NCI-H1417 (cell line): ENCODE measurements at places on chromosomes 7 and 10.
A peak's percentile ranks its signal among the peaks of the same experiment; 100 is the strongest.

- no peak for DNase-seq
Observed at GRCh38 chr7:101562531-101563197, 66.4 kb downstream of the MYL10 start.

GRCh38 chr10:124647421-124648130, 96.6 kb downstream of the FAM53B start:
- peak; percentile 9 for DNase-seq

DNA sequence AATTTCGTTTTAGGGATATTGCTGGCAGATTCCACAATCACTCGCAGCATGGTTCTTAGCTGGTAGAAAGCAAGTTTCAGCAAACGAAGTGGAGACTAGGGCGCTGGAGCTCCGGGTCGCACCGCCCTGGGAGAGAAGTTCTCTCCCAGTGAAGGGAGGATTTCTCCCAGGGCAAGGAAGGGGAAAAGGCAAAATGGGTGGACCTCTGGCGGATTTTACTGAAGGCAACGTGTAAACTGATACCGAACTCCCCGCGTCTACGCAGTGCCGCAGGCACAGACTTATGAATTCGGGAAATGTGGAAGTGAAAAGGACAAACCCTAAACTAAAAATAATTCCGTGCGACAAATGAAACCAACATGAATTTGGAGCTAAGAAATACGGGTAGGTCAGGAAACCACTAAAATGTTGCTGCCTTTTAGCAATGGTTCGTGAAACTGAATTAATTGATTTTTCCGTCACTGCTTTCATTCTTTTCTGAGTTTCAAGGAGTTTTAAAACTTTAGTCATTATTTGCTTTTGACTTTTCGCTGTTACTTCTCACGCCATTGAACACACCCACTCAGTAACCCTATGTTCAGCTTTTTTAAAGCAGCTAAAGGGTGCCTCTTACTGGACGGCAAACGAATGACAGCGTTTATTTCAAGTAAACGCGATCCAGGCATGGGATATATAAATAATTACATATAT, at the start of gene MYOF:
Gene MYOF (minus strand): TSS at position 190 of the 690 bp plus-strand sequence. CDS start 140 bp downstream, at position 50.
- peak; percentile 26 for DNase-seq

GRCh38 chr7:91344911-91345310, 80.7 kb downstream of the FZD1 start:
- no peak for DNase-seq

- DNase-seq, result no peak
Observed at GRCh38 chr10:6781133-6781770, 201.2 kb upstream of the PRKCQ start.

DNA sequence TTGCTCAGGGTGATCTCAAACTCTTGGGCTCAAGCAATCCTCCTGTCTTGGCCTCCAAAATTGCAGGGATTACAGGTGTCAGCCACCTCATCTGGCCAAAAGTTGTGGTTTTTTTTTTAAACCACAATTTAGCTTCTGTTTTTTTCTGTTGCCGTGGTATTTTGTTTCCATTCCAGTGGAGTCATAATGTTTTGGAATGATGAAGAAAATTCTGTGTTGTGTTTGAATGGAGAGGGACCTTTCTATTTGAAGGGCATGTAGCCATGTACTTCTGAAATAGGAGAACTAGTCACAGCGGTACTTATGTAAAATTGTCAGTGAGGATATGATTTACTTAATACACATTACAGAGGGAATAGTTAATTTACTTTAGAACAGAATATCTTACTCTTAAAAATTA, 201.3 kb downstream of the ARL4A start:
- no peak for DNase-seq

DNA sequence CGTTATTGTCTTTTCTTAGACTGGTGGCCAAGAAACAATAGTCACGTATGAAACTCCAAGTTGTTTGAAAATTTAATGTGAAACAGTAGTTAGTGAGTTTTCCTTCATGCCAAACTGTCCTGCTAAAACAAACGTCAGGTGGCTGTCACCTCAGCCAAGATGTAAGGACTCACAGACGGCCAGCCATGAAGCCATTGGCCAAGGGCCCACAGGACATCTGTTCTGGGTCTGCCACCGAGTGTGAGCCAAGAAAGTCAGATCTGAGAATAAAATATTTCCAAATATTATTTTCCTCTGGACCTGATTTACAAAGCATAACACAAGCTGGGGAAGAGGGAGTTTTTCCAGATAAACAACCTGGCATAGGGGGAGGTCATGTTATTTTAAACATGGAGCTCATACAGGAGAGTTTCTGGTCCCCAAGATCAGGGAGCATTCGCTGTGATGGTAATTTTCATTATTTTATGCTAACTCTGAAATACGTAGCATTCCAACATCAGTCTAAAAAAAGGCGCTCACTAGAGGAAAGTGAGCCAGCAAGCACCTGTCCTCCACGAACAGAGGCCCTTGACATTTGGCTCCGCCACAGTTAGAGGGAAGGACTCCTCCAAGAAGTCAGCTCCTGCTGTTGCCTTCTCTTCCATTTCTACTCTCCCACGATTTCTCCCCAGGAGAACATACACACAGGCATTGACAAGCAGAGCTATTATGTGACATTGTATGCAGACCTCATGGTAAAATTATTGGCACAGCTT, 38.9 kb upstream of the LANCL2 start:
- no peak for DNase-seq

DNA sequence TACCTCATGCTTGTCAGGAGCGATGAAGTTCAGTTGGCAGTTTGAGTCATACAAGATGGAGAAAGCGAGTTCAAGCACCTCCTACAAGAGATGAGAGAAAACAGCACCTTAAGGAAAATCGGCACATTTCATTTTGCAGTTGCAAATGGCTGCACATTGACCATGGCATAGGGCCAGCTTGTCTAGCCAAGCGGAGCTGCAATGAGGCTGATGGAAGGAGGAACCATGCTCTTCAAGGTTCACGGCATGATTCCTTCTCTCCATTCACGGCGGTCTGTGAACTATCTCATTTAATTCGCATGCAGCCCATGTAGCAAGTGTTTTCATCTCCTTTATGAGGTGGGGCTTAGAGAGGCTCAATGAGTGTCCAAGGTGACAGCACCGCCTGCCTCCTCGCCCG, 137.4 kb upstream of the AOAH start:
- no peak for DNase-seq

DNA sequence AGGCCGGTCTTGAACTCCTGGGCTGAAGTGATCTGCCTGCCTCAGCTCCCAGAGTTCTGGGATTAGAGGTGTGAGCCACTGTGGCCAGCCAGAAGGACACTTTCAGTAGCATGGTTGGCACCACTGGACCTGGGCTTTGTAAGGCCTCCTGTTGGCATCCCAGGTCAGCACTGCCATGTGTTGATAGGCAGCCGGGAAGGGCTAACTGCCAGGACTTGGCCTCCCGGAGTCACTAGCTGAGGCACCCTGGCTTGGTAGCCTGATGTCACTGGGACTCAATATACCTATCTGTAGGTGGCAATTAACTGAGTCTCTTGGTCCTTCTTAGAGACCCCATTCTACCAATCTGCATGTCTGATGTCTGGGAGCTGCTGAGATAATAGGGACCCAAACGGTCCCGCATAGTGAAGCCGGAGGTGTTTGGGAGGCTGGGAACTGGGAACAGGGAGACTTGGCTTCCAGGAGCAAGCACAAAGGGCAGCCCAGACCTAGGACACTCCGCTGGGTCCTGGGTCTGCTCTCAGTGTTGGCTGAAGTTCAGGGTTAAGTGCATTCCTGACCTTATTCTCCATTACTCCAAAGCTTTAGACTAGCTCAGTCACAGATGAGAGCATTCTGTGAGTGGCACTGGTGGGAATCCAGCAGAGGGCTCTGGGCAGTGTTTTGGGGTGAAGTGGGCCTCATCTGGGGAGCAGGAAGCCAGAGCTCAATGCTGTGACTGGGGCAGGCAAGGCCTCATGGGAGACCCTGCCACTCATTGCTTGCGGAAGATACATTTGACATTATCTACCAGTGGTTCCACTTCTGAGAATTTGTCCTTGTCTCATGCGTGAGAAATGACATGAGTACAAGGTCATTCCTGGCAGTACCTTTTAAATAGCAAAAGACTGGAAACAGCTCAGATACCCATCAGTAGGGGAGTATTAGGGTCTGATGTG, 2.7 kb downstream of the LHPP start:
- no peak for DNase-seq

GRCh38 chr10:48625826-48626134, 20.9 kb upstream of the ARHGAP22 start:
- no peak for DNase-seq

- no peak for DNase-seq
Observed at GRCh38 chr7:130940326-130940725, 206.3 kb upstream of the KLF14 start.

DNA sequence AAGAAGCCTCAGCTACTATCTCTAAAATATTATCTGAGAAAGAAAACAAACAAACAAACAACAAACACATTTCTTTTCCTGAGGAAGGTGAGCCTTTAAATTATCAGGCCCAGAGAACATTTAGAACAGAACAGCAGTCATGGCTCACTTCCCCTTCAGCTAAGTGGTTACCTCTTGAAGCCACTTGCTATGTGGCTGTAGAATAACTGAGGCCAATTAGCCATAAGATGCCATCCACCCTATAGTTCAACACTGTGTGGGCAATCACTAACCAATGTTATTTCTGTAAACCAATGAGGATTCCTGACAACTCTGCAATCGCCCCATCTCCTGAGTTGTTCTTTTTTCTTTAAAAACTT, 3.7 kb upstream of the UPP1 start:
- no peak for DNase-seq

GRCh38 chr7:12770227-12770975, 83.0 kb downstream of the ARL4A start:
- no peak for DNase-seq

- no peak for DNase-seq
Observed at GRCh38 chr10:59674215-59674836, 35.3 kb downstream of the SLC16A9 start.

- DNase-seq, result no peak
Observed at GRCh38 chr10:67487199-67487598, 208.8 kb downstream of the CTNNA3 start.

GRCh38 chr7:42332605-42333222, 95.7 kb upstream of the GLI3 start:
- DNase-seq, result no peak

- no peak for DNase-seq
Observed at GRCh38 chr7:96397936-96398598, 76.2 kb upstream of the SLC25A13 start.

DNA sequence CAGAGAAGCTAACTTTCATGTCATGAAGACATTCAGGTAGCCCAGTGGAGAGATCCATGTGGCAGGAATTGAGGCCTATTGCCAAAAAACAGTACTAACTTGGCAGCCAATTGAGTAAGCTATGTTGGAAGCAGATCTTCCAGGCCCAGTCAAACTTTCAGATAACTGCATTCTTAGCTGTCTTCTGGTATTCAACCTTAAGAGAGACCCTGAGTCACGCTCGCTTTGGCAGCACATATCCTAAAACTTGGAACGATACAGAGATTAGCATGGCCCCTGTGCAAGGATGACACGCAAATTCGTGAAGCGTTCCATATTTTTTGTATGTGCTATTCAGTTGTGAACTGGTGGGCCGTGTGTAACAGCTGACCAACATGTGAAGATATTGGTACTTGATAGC, 17.6 kb upstream of the ZNF518A start:
- DNase-seq, result no peak

GRCh38 chr10:124354411-124355382, 64.0 kb downstream of the OAT start:
- DNase-seq, result peak; percentile 74

- DNase-seq, result no peak
Observed at GRCh38 chr7:147197006-147197405, 1080.4 kb downstream of the CNTNAP2 start.

- no peak for DNase-seq
Observed at GRCh38 chr10:89697946-89698345, 3.4 kb upstream of the KIF20B start.

DNA sequence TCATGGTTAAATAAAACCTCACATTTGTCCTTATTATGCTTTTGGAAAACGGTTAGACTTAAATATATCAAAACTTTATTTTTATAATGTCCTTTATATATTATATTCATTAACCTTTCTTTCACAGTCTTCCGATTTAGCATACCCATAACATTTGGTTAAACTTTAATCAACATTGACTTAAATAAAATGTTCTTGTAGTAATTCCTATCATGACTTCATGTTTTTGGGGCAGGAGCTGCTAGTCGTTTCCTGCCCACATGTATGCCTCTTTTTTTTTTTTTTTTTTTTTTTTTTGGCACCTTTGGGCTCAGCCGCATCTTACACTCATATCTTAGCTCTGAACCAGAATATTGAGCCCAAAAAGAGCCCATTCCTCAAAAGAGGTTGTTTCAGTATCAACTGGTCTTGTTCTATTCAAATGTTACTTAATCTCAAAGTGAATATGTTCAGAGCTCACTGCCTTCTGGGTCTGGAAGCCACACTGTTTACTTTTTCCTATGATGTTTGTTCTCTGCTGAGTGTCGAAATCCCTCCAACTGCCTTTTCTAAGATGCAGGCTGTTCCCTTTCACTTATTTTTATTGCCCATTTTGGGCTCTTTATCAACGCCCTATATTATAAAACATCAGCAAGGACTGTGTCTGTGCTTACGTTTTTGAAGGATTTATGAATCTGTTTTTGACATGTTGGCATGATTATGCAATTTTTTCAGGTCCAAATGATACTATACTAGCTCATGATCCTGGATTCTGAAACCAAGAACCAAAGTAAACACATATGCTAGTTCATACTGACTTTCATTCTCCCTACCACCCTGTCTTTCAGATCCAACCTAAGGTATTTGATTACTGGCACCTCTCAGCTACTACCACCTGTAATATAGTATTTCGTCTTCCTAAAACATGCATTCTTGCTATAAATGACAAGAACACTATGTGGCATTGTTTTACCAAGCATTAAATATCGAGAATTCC, 914.4 kb downstream of the PCDH15 start:
- DNase-seq, result peak; percentile 2

- no peak for DNase-seq
Observed at GRCh38 chr7:57300747-57301146, 149.2 kb upstream of the ZNF716 start.

GRCh38 chr7:149489391-149490024, 8.1 kb downstream of the ZNF746 start:
- no peak for DNase-seq

DNA sequence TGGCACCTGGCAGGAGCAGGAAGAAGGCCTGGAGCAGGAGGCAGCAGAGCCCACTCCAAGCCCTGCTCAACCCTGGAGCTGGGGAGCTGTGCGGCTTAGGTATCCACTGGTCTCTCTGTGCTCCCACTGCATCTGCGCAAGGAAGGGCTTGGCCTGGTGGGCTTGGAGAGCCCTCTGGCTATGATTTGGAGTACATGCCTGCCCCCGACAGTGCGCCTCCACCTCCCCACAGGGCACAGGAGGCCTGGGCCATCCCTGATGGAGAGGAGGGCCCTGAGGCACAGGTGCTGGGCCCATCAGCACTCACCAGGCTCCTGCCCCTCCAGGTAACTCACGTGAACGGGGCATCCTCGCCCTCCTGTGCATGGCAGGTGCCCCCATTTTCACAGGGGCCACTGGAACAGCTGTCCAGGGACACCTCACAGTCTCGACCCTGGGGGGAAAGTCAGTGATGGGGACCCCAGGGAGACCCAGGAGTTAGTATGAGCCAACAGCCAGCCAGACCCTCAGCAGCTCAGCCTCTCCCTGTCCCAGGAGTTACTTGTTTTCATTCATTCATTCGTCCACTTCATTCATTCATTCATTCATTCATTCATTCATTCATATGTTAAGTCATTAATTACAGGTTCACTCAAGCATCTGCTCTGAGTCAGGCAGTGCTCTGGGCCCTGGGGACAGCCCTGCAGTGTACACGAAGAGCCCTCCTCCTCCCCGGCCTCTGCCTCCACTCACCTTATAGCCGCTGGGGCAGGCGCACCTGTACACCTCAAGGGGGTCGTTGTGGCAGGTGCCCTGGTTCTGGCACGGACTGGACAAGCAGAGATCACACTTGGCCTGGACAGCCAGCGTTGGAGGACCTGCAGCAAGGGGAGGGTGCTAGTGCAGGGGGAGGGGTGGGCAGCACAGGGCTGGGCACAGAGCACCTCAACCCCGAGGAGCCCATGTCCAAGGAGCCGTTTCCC, 167.2 kb downstream of the SLIT1 start:
- no peak for DNase-seq
